ENCODE measurements at places on chromosomes 13 and 19.

- no peaks in the 10 kb centered on the region for H3K4me1 ChIP-seq
- H3K27me3 ChIP-seq, result no peaks in the 10 kb centered on the region
- no peak overlapping the region for H3K4me3 ChIP-seq
- no peak for DNase-seq
- no peak overlapping the region for H3K27ac ChIP-seq
- peaks cover 15% of the 10 kb centered on the region for H3K36me3 ChIP-seq
These were observed 152.5 kb downstream of the COL4A1 start for GRCh38 chr13:110154410-110154933.

DNA sequence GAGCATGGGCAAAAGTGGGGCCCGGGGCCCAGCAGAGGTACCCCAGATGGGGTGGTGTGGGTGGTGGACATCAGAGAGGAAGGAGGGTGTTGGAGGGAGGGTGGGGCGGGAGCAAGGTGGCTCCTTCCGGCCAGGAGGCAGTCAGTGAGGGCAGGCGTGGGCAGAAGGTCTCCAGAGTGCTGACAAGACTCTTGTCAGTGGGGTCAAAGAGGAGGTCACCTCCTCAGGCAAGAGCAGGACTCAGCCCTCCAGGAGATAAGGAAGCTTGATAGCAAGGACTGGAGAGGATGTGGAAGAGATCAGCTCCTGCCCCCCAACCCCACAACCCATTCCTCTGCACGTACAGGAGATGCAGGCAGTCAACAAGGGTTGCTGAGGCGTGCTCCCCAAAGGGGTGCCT is 9.8 kb downstream of the GJA3 start:
- no peaks in the 10 kb centered on the region for H3K36me3 ChIP-seq
- H3K4me3 ChIP-seq, result no peak overlapping the region
- no peak for DNase-seq
- no peaks in the 10 kb centered on the region for H3K4me1 ChIP-seq
- H3K27ac ChIP-seq, result no peak overlapping the region

DNA sequence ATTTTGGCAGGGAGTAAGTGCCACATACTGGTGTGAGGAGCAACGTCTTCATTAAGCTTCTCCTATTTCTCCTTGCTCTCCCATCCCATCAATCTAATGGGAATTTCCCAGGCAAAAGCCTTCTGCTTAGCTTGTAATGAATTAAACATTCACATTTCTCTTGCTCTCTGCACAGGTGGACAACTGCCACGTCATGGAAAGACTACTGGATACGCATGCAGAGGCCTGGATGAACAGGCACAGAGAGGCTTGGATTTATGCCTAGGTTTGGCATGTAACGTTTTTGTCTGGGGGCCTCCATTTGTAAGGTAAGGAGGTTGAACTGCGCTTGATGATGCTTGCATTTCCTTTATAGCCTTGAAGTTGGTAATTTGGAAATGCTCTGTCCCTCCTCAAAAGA is 374.8 kb downstream of the KLF12 start:
- H3K27me3 ChIP-seq, result no peaks in the 10 kb centered on the region
- H3K4me3 ChIP-seq, result no peak overlapping the region
- no peak for DNase-seq
- H3K36me3 ChIP-seq, result no peaks in the 10 kb centered on the region

GRCh38 chr13:33868343-33868994 is 50.5 kb downstream of the RFC3 start:
- H3K27ac ChIP-seq, result no peak overlapping the region
- H3K27me3 ChIP-seq, result no peaks in the 10 kb centered on the region
- H3K4me3 ChIP-seq, result no peak overlapping the region
- H3K36me3 ChIP-seq, result 0 out of 2 replicates have a peak, but pooled peaks cover 6% of the 10 kb centered on the region
- no peaks in the 10 kb centered on the region for H3K4me1 ChIP-seq
- no peak for DNase-seq

DNA sequence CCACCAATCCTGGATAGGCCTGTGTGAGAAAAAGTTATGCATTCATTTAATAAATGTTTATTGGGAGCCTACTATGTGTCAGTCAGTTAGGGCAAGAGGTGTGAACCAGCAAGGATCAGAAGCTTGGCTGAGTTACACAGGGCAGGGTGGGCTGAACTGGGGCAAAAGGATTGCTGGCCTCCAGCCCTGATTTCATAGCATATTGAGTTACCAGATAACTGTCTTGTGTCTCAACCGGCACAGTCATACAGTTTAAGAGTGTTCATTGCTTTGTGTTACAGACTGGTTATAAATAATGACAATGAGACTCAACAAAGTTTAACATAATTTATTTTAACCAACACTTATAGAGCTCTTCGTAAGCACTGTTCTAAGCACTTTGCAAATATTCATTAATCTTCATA is 253.8 kb downstream of the DLEU7 start:
- no peak overlapping the region for H3K4me3 ChIP-seq
- no peak overlapping the region for H3K27ac ChIP-seq
- DNase-seq, result no peak
- H3K36me3 ChIP-seq, result no peaks in the 10 kb centered on the region
- peaks cover under 1% of the 10 kb centered on the region for H3K4me1 ChIP-seq
- H3K27me3 ChIP-seq, result no peaks in the 10 kb centered on the region

- no peak for DNase-seq
- H3K36me3 ChIP-seq, result no peaks in the 10 kb centered on the region
- no peak overlapping the region for H3K4me3 ChIP-seq
- H3K4me1 ChIP-seq, result peaks cover 11% of the 10 kb centered on the region
These were observed 1.1 kb upstream of the SMIM24 start for GRCh38 chr19:3481241-3482090.

GRCh38 chr13:53460796-53461195 is 432.2 kb downstream of the OLFM4 start:
- H3K27ac ChIP-seq, result no peak overlapping the region
- no peaks in the 10 kb centered on the region for H3K36me3 ChIP-seq
- no peak overlapping the region for H3K4me3 ChIP-seq
- no peaks in the 10 kb centered on the region for H3K4me1 ChIP-seq
- H3K27me3 ChIP-seq, result no peaks in the 10 kb centered on the region
- no peak for DNase-seq

- H3K4me3 ChIP-seq, result no peak within 1 kb of the TSS
- H3K36me3 ChIP-seq, result no peaks in the 10 kb centered on the region
- no peaks in the 10 kb centered on the region for H3K27me3 ChIP-seq
- H3K4me1 ChIP-seq, result peaks cover 20% of the 10 kb centered on the region
- no peak within 1 kb of the TSS for H3K27ac ChIP-seq
These were observed at the start of gene ICAM3 for GRCh38 chr19:10339380-10339960. TSS of gene ICAM3 (minus strand) at chr19:10339624. CDS start at chr19:10339614, 10 bp downstream.
